Activated CD4-positive, alpha-beta T cell treated with anti-CD3 and anti-CD28 coated beads, Interleukin-10, Interleukin-2, amounts not matched to agents 100 ng/mL and 50 ng/mL, durations not matched to agents 16 hours and 8 hours (primary cell): ENCODE measurements at places on chromosomes 2 and 18.

DNA sequence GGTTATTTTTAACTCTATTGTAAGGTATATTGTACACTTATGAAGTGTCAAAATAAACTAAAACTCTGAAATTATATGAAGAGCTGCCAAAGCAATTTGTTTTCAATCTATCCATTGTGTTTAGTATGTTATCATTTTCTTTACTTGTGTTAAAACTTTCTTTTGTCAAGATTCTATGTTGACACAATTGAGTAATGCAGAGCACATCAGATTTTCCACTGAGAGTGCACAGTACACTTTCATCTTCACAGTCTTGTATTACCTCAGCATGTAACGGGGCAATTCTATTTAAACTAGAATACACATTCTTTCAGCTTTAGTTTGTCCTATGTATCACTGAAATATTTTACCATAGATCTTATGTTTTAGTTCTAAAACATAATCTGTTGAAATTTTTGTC is 304.4 kb upstream of the ZC3H15 start:
- DNase-seq, result no peak

DNA sequence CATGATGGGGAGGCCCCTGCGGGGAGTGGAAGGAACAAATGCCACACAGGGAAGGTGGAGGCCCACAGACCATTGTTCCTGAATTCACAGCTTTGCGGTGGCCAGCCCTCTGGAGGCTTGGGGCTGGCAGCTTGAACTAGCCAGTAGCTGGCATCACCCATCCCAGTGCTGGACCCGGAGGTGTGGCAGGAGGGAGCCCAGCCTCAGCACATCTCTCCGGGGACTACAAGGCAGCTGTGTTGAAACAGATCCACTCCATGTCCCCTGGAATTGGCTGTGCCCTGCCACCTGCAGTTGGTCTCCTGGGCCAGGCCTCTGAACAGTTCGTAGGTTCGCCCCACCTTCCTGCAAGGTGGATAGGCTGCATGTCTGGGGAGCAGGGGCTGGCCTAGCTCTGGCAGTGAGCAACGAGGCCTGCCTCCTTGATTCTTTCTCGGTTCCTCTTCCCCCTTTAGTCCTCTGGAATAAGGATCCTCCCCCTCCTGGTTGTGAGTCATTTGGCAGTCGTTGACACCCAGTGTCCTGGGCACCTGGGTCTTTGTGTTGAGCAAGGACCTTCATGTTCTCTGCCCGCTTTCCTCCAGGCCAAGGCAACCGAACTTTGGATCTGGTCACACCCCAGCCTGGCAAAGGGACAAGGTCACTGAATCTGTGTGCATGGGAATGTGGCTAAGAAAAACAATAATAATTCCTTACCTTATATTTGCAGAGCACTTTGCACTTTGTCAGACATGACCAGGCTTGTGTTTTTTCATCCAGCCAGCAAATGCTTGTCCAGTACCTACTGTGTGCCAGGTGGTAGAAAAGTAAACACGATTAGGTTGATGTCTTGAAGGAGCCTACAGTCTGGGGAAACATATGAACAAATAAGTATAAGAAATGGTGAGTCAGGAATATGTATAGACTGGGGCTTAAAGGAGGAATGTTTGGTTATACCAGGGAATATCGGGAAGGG is 55.0 kb upstream of the MCFD2 start:
- no peak for DNase-seq

DNA sequence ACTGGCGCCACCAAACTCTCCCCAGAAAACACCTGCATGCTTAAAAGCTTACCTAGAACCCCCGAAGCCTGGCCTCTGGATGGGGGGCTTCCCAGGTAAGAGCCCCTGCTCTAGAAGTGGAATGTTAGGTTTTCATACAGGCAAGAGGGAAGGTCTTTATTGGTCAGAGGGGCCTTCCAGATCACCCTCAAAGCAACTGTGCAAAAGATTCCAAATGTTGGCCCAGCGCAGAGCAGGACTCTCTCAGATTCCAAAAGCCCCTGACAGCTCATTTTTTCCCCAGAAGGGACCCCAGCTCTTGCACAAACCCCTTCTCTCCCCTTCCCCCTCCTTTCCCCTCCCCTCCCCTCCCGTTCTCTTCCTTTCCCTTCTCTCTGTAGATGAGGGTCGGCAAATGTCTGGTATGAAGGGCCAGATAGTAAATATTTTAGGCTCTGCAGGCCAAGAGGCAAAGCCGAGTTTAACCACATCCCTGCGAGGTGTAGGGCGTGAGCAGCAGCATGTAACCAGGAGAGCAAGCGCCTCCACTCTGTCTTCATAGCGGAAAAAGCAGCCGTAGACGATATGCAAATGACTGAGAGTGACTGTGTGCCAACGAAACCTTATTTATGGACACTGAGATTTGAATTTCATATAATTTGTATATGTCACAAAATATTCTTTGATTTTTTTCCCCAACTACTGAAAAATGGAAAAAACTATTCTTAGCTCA is 116.9 kb downstream of the SMAD7 start:
- peak; percentile 84 for DNase-seq

GRCh38 chr2:67984600-67984999 is 78.2 kb downstream of the C1D start:
- DNase-seq, result no peak

DNA sequence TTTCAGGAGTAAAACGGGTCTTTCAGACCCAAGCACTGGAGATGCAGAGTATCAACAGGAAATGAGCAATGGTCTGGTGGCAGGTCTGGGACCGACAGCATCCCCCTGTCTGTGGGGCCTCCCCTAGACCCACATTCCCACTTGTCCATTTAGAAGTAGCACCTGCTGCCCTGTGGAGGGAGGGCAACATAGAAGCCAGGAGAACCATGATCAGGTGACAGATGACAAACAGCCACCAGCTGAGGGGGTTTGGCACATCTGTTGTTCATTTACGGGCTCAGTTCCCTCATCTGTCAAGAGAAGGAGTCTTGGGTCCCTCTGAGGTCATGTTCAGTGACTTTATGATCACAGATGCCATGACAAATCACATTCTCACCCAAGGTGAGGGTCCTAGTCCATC is 77.9 kb upstream of the SLC66A3 start:
- DNase-seq, result no peak

DNA sequence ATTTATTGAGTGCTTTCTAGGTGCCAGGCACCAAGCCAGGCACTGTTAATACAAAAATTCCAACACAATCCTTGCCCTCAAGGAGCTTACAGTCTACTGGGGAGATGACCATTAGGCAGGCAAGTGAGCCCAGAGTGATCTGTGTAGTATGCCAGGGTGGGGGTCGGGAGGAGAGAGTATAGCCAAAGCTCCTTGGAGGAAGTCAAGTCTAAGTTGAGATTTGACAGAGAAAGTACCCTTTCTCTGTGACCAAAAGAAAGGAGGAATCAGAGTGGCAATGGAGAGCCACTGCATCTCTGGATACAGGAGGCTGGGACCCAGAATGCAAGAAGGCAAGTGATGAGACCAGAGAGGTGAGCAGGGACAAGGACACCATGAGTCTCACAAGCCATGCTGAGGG is 7.5 kb downstream of the ANKRD53 start:
- DNase-seq, result no peak

GRCh38 chr2:204161886-204162285 is 225.3 kb downstream of the ICOS start:
- DNase-seq, result no peak

DNA sequence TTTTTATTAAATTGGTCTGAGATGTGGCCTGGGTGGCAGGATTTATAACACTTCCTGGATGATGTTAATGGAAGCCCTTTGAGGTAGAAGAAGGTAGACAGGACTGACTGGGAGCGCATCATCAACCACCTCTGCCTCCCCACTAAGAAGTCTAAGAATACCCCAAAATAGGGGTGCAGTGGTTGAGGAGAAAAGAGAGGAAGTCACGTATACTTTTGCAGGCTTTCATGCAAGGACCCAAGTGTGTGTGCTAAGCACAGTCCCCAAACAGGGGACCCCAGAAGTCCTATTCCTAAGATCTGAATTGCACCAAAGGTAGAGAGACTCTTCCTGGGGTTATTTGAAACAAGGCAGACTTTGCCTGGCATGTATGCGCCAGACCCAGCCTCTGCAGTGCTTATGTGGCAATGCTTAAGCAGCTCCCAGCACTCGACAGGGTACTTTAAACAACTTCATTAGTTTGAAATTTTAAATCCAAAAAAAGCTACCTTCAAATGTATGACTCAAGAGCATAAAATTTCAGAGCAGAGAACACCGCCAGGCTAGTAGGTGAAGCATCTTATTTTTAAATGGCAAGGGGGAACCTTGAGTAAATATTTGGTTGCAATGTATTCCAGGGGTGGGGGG is 35.3 kb downstream of the BCL2 start:
- no peak for DNase-seq

- DNase-seq, result no peak
These were observed 7.1 kb downstream of the NMI start for GRCh38 chr2:151282401-151282800.

DNA sequence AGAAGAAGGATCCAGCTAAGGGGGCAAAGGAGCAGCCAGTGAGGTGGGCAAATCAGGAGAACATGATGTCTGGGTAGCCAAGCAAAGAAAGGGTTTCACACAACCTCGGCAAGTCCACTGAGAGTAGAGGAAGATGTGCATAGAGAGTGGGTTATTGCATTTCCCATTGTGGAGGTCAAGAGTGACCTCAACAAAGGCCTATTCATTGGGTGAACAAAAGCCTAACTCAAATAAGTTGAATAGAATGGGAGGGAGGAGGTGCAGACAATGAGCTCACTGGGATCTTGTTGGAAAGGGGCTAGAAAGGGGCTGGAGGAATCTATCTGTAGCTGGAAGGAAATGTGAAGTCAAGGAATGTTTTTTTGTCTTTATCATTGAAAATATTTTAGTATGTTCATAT is 14.0 kb upstream of the PDCL3 start:
- DNase-seq, result no peak

GRCh38 chr2:101754618-101755017 is 57.1 kb downstream of the MAP4K4 start:
- DNase-seq, result no peak
